Left kidney (tissue), 8 donors: ENCODE measurements at places on chromosomes 6 and 20.

DNA sequence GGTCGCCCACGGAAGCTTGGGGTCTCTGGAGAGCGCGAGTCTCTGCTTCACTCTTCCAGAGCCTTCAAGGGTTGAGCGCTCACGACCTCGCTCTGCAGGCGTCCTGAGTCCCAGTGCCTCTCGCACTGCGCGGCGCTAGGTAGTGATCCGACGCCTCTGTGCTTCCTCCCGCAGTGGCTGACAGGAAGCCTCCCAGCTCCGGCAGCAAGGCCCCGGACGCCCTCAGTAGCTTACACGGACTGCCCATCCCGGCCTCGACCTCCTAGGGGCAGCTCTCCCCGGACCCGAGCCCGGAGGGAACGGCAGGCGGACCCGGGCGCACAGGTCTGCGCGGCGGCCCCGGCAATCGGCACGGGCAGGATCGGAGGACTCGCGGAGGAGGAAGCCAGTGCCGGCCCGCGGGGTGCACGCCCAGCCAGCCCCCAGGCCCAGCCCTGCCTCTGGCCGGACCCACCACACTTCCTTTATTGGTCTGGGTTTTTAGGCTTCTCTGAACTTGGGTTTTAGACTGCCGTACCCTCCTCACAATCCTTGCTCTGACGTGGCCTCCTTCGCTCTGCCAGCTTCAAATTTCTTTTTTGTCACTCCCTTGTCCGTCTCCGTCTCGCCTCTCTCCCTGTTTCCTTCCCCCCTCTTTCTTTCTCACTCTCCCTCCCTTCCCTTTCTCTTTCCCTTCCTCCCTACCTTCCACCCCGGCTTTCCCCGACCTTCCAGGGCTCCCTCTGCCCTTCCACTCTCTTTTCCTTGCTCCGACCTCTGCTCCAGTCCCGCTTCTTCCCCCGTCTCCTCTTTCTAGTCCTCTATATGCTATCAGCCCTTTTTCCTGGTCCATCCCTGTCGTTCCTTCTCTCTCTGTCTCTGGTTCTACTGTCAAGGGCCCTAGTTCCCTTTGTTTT lies 9.1 kb downstream of the PAX1 start:
- no peak for DNase-seq

DNA sequence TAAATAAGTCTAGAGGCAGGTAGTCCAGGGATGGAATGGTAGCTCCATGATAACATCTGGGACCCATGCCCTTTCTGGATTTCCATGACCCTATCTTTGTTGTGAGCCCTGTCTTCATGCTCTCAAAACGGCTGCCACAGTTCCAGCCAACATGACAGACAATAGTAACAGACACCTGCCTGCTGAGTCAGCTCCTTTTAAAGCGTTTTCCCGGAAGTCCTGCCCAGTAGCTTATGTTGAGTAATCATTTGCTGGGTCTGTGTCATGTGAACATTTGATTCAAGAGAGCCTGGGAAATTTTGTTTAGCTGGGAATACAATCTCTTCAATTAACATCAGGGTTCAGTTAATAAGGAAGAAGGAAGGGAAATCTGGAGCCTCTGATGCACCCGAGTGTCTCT lies 262.2 kb upstream of the SULF2 start:
- no peak for DNase-seq

DNA sequence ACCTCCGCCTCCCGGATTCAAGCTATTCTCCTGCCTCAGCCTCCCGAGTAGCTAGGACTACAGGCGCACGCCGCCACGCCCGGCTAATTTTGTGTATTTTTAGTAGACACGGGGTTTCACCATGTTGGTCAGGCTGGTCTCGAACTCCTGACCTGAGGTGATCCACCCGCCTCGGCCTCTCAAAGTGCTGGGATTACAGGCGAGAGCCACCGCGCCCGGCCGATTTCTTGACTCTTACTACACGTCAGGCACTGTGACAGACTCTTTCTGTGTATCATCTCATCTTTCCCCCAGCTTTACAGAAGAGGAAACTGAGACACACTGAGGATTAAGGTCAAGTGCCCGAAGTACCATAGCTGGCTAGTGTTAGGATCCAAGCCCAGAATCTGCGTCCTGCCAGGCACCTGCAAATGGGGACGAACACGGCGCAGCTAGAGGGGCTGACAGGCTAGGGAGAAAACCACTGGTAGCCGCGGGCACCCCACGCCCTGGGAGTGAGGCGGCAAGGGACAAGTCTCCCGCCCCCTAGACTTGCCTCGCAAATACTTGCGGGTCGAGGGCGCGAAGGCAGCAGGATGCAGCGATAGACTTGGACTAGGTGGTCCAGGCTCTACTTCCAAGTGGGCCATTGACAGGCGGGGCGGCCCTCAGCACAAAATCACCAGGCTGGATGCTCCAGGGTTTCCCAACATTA lies 1.1 kb upstream of the TAF8 start:
- no peak for DNase-seq

- peak; percentile 37 for DNase-seq
Measured at GRCh38 chr6:137261361-137261760, 42.2 kb upstream of the IFNGR1 start.

GRCh38 chr6:114577109-114577508 lies 234.3 kb upstream of the HS3ST5 start:
- DNase-seq, result no peak

GRCh38 chr20:62752671-62753501 lies 43.4 kb upstream of the MRGBP start:
- DNase-seq, result no peak

- DNase-seq, result no peak
Measured at GRCh38 chr6:110645685-110646418, 169.4 kb downstream of the CDK19 start.

GRCh38 chr6:77341058-77341986 lies 122.0 kb downstream of the HTR1B start:
- DNase-seq, result no peak

DNA sequence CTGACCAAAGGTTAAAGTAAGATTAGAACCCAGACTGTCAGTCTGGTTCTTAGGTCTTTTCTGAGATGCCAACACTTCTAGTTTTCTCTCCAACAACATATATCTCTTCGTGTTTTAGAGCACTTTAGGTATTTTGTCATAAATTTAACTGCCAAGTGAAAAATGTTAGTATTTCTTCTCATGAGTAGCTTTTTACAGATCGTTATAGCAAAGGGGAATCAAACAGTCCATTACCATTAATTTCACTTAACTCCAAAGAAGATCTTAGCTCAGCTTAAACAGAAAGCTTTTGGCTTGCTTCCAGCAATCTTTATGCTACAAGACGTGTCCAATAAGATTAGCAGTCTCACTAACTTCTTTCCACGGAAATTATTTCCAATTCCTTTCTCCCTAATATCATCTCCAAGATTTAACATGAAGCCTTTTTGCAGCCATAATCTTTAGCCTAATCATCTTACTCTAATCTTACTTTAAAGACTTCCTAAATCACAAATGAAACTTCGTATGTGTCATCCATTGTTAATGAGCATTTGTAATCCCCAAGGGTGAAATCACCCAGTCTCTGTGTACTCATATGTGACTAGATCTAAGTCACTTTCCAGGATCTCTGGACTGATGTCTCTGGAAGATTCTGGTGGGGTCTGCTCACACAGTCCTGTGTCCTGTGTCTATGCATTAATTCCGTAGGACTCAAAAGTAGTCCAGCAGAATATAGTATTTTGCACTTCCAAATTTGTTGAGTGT lies 38.7 kb downstream of the MOXD1 start:
- no peak for DNase-seq

- no peak for DNase-seq
Measured at GRCh38 chr20:13461849-13462458, 176.8 kb downstream of the TASP1 start.

- peak; percentile 76 for DNase-seq
Measured at GRCh38 chr6:19892260-19892659, 55.1 kb downstream of the ID4 start.
